ENCODE measurements at places on chromosomes 5 and 9.

- DNase-seq = no peak
Observed at GRCh38 chr5:61570767-61571166, 238.7 kb downstream of the ZSWIM6 start.

DNA sequence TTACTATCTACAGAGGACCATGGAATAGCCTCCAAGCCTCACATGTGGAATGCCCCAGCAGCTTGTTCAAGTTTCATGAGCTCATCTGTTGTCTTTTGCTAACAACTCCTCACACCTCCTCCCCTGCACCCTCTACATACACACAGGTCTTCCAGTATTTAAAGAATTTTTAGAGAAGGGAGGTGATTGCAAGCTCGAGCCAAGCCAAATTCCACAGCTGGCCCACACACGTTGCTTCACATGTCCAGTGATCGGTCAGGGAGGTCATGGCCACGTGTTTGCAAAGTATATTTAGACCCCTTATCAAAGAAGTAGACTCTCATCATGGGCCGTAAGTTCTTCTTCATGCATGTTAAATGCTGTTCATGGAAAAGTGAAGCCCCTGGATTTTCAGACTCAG is 281.7 kb downstream of the OSTF1 start:
- DNase-seq = no peak

- DNase-seq = no peak
Observed at GRCh38 chr9:14687042-14687719, 6.1 kb downstream of the ZDHHC21 start.

DNA sequence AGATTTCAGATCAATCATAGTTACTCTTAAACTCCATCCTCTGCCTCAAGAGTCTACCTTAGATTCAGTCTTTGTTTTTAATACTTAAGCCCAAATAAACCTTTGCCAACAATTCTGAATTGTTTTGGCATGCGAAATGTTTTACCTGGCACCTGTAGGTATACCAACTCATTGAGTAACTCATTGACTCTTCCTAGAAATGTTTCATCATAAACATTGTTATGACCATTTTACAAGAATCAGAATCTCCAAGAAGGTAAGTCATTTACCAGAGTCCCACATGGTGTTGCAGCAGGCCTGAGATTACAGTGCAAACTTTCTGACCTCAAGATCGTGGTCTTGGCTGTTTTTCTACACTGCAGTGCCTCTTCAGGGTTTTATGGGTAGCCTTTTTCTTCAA is 750.4 kb downstream of the BRINP1 start:
- DNase-seq = no peak

GRCh38 chr9:125604196-125604595 is 102.8 kb downstream of the MAPKAP1 start:
- no peak for DNase-seq
